ENCODE measurements at places on chromosomes 2 and 18.

- DNase-seq, result no peak
Observed at GRCh38 chr2:119487434-119488244, 36.6 kb downstream of the SCTR start.

DNA sequence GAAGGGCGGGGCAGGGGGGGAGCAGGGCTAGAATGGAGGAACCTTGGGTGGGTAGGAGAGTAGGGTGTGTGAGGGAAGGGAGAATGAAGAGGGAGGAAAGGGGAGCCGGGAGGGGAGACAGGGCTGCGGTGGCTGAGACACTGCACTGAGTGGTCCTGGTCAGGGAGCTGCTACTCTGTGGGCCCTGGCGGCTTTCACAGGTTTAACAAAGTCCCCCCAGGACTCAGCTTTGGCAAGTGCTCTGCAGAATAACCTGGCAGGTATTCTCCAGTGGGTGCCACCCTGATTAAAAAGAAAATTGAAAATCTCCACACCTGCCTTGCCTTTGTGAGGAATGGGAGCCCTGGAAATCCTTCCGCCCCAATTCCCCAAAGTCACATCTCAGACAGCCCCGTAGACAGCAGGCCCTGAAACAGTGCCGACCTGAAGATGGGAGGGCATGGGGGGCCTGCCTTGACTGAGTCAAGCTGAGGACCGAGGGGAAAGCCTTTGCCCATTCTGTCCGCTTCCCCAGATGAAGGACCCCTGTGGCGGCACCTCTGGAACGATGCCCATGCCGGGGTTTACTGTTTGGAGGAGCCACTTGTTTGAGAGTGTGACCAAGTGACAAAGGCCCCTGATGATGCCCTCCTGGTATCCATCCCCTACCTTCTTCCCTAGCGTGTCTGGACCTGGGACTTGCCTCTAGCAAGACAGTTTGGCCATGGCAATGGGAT lies 43.6 kb upstream of the OTOS start:
- DNase-seq, result no peak

- DNase-seq, result no peak
Observed at GRCh38 chr18:80169607-80170006, 60.5 kb downstream of the ADNP2 start.

DNA sequence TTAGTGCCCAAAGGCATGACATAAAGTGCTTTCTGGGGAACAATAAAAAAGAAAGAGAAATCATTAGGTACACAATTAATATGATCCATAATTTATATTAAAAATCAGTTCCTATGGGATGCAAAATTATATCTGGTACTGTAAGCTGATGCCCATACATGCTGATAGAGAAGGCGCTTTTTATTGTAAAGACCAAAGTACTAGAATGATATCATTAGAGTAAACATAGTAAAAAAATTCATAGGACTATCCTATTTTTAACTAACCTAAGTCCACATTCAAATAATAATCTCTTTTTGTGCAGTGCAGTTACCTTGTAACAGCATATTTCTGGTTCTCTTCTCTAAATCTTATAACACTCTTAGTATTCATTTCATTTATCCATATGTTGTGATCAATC lies 252.2 kb downstream of the ASXL3 start:
- no peak for DNase-seq

DNA sequence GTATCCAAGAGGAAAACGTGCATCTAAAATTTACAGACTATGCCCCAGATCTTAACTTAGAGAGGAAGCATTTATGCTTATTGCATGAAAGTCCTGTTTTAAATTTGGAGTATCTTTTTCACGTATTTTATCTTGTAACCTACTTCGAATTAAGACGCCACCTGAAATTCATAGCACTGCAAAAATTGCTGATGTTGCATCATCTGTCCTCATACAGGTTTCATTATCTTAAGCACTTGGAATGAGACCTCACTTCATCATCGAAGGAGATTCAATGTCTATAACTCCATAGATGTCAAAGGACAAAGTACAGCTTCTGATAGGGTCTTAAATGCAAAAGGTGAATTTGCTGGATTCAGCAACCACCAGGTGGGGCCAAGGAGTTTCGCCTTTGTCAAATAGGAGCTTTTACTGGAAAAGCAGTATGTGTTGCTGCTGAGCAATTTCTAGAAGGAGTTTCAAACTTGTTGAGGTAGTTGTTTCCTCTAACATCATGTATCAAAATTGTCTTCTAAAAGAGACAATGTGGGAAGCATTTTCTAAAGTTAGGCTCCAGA lies 106.4 kb upstream of the CCDC85A start:
- peak; percentile 55 for DNase-seq

GRCh38 chr2:231036131-231036530 lies 1.2 kb upstream of the C2orf72 start:
- DNase-seq, result no peak

DNA sequence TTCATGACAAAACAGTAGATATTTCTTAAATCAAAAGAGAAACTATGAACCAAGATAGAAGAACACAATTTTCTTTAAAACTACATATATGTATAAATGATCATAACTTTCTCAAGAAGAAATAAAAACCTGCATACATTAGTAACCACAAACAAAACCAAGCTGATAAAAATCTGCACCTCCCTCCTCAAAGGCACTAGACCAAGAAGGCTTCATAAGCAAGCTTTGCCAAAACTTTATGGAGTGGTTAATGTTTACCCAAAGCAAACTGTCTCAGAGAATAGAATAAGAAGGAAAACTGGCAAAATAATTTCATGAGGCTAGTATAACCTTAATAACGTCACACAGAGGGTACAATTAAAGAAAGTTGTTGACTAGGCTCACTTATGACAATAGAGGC lies 138.3 kb downstream of the ZBTB7C start:
- DNase-seq, result no peak

DNA sequence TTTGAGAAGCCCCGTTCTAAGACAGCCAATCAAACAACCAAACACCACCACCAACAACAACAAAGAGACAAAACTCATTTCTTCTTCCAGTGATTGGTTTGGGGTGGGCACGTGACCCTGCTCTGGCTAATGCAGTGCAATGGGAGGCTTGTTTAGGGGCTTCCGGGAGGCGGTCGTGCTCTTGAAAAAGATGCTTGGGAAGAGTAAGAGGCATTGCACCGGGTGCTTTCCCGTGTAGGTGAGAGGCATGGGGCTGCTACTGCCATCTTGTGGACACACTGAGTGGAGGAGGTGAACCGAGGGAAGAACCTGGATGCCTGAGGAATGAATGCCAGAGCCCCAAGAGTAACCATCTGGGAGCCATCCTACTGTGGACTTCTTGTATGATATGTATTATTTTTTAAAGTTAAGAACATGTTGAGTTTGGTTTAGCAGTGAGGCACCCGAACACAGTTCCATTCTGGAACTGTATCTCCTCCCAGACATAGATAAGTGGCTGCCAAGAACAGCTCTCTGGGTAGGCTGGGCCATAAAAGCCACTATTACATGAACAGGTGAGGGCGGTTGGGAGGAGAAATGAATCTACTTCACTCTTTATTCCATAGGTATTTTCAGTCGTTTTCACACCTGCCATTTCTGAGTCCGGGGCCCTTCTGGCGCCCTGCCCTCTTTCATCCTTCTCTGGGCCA lies 19.1 kb upstream of the ARHGAP25 start:
- DNase-seq, result peak; percentile 45
